ENCODE measurements at places on chromosomes 12 and 14. TPM values are rescaled to one million over a fixed set of nuclear protein-coding genes. Genes with fewer than 3 reads are reported as not detected.

Gene NUDT14
- total RNA-seq: 15.2 TPM

Gene NUBPL
- total RNA-seq: 11.7 TPM

Gene UNC79
- 0.22 TPM for total RNA-seq

Gene INHBE
- total RNA-seq: 0.29 TPM

Gene ACOT4
- total RNA-seq: 1.2 TPM

Gene RHEBL1
- 3.2 TPM for total RNA-seq

Gene IGF1
- total RNA-seq: 0.27 TPM

Gene C12orf43
- 23.7 TPM for total RNA-seq

Gene NRL
- 5.4 TPM for total RNA-seq

Gene MANSC1
- 1.5 TPM for total RNA-seq

Gene NUAK1
- total RNA-seq: not detected

All from activated B cell treated with CpG ODN at 0.5 μM for 24 hours (primary cell).